ENCODE measurements at places on chromosomes 3 and 15.

DNA sequence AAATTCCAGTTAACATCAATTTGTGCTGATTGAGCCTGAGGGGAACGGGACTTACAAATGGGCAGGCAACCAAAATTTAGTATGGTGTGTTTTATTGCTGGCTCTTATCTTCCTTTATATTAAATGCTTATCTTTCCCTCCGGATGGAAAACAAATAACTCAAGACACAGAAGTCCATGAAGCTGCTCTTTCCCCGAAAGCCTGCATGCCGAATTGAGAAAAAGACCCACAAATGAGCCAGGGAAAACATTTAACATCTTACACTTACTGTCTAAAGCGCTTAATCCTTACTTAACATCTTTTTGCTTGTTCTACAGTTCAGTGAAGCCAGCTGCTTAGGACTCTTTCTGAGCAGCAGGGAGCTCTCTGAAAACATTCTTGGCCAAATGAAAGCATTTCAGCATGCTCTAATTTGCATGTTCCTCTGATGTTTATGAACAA, 49.5 kb downstream of the HEG1 start:
- DNase-seq: no peak

GRCh38 chr3:62481962-62482361, 108.6 kb upstream of the FEZF2 start:
- peak; percentile 9 for DNase-seq

DNA sequence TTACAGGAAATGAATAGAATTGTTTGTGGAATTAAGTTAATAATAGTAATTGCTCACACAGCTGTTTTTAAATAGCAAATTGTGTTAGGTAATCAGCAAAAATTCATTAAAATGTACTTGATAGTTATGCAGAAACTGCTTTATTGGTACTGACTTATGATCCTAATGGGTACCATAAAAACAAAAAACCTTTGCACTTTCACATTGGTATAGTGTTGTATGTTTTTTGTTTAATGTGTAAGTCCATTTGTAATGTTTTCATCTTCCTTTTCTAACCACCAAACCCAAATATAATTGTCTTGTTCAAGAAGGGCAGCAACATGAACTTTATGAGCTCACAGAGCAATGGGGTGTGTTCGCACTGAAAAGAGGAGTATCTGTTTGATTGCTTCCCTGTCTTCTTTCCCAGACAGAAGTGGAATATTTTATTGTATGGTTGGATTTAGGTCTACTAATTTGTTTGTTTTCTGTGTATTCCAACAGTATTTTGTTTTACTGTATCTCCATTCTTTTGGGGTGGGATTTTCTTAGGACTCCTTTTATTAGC, 135.8 kb downstream of the TCF12 start:
- no peak for DNase-seq

DNA sequence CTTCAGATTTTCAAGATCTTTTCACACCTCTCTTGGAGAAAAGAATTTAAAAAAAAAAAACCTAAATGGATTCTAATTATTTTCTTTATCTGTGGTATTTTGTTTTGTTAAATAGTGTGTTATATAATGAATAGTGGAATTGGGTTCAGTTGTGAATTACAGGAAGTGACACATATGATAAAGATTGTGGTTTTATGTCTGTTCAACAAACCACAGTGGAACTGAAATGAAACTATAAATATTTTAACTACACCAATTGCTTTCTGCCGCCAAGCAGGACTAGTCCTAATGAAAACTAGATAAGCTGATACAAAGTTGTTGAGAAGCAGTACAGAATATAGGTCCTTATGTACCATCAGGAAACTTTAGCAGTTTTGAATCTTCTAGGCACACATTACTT, 121.6 kb downstream of the UBE2E2 start:
- DNase-seq: no peak

GRCh38 chr3:58082047-58082446, 73.8 kb downstream of the FLNB start:
- no peak for DNase-seq
